GM12892 (cell line): ENCODE measurements at places on chromosomes 13 and 19.

GRCh38 chr19:55092423-55093318 lies 17.0 kb downstream of the EPS8L1 start:
- DNase-seq = no peak

- DNase-seq = no peak
Observed at GRCh38 chr13:92272177-92272576, 873.8 kb downstream of the GPC5 start.

DNA sequence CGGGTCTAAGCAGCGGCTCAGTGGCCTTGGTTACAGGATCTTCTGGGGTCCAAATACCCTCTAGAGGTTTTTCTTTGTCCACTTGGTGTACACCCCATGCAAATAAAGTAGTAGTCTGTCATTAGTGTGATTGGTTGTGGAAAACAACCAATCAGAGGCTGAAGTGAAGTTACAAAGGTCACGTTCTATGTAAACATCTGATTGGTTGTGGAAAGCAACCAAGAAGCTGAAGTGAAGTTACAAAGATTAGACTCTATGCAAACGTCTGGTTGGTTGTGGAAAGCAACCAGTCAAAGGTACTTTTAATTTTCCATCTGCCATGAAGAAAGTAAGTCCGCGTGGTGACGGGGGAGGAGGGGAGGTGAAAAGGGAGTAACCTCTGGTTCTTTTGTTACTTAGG lies 790.9 kb downstream of the UQCRFS1 start:
- DNase-seq = no peak

DNA sequence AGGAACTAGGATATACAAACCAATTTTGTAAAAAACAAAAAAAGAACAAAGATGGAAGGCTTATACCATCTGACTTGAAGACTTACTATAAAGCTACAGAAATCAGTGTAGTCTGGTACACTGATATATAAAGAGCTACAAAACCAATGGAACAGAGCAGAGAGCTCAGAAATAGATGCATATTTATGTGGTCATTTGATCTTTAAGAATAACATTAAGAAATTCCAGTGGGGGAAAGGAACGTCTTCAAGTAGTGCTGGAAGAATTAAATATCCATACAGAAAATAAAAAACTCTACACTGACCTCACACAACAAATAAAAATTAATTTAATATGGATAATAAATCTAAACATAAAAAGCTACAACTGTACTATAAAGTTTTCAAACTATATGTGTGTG lies 317.0 kb downstream of the ENOX1 start:
- DNase-seq = no peak

- no peak for DNase-seq
Observed at GRCh38 chr13:90246687-90247345, 1100.7 kb upstream of the MIR17HG start.

- no peak for DNase-seq
Observed at GRCh38 chr13:94610475-94610874, 8.8 kb downstream of the GPR180 start.

DNA sequence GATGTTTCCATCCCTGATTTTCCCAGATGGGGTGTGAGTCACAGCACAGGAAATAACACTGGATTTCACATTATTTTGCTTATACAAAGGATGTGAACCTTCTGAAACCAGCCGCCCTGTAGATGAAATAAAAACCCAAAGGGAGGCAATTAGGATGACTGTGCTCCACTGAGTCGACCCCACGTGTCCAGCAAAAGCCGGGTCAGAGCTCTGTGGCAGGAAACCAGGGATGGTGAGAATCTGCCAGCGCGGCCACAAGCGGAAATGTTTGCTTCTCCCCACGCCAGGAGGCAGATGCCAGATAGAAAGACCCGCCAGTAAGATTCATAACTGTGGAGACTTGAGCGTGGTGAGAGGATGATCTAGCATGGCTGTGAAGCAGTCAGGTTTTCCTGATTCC lies 764.4 kb downstream of the LIG4 start:
- DNase-seq = no peak

- no peak for DNase-seq
Observed at GRCh38 chr19:56838909-56839651, 1.4 kb downstream of the PEG3 start.

- DNase-seq = no peak
Observed at GRCh38 chr19:53785196-53785889, 38.8 kb downstream of the NLRP12 start.

DNA sequence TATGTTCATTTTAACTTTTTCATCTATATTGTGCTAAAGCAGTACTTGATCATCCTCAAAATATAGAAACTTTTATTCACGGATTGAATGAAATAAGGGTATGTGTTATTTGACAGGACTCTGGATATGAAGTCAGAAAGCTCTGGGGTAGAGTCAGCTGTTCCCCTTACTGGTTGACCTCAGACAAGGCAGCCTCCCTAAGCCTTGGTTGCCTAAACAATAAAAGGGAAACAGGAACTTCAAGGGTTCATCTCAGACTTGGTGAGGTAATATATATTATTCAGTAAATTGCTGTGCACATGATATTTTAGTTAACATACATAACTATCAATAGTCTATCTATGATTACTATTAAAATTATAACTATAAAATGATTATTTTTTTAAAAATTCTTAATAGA lies 13.6 kb downstream of the POLR1D start:
- DNase-seq = no peak

- no peak for DNase-seq
Observed at GRCh38 chr13:30047154-30047874, 196.9 kb upstream of the UBL3 start.

GRCh38 chr19:6705931-6706632 lies 14.4 kb downstream of the C3 start:
- no peak for DNase-seq

DNA sequence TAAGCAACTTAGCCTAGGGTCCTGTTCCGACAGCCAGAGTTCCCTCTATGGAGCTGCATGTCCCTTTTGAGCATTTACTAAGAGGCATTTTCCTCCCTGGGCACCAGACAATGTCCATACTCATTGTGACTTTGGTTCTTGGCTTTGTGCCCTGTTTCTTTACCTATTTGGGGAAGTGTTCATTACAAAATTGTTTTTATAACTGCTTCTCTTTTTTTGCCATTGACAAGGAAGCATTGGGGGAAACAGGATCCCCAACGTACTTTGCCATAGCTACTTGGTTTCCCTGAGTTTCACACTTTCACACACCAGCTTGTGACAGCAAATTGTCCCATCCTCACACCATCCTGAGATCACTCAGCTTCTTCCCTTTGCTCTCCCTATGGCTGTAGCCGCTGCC lies 81.1 kb upstream of the SIAH3 start:
- no peak for DNase-seq

GRCh38 chr13:111877906-111878305 lies 189.0 kb upstream of the SOX1 start:
- no peak for DNase-seq

DNA sequence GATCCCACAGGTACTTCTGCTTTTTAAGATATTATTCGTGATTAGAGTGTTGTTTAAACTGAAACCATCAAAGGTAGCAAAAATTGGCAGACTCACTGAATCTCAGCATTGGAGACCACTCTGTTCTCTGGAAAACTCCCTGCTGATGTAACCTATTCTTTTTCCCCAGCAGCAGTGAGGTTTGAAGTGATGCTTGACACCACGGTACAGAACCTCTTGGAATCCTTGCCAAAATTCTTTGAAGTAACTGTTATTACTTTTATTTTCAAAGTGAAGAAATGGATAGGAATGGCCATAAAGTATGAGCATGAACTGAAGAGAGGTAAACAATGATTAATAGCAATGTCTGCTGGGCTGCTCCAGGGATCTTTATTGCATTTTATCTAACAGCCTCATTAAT lies 66.4 kb upstream of the KL start:
- no peak for DNase-seq

GRCh38 chr19:55585658-55586339 lies 5.2 kb upstream of the ZNF579 start:
- DNase-seq = no peak

GRCh38 chr19:1384478-1385110 lies 887 bp downstream of the NDUFS7 start:
- DNase-seq = no peak

- no peak for DNase-seq
Observed at GRCh38 chr13:114115191-114115671, 17.2 kb downstream of the RASA3 start.

GRCh38 chr19:32868206-32868950 lies 1.2 kb downstream of the SLC7A9 start:
- no peak for DNase-seq

GRCh38 chr13:46624821-46625220 lies 71.9 kb downstream of the LRCH1 start:
- no peak for DNase-seq

DNA sequence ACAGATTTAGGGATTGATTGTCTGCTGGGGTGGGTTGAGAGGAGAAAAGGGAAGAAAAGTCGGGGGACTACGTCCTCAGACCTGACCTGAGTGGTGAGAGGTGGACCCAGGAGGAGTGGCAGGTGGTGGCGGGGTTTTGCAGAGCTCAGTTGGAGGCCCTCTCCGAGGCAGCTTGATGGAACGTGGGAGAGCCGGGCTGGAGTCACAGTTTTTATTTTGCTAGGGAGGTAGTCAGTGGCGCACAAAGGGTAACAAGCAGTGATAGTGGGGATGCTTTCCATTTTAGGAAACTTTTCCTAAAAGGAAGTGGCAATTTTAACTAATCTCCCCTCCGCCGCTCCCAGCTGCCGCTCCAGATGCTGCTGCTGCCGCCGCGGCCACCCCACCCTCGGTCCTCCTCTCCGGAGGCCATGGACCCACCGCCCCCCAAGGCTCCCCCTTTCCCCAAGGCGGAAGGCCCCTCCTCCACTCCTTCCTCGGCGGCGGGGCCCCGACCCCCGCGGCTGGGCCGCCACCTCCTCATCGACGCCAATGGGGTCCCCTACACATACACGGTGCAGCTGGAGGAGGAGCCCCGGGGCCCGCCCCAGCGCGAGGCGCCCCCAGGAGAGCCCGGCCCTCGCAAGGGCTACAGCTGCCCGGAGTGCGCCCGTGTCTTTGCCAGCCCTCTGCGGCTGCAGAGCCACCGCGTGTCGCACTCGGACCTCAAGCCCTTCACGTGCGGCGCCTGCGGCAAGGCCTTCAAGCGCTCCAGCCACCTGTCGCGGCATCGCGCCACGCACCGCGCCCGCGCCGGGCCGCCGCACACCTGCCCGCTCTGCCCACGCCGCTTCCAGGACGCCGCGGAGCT lies 1.1 kb upstream of the ZNF581 start:
- DNase-seq = no peak

DNA sequence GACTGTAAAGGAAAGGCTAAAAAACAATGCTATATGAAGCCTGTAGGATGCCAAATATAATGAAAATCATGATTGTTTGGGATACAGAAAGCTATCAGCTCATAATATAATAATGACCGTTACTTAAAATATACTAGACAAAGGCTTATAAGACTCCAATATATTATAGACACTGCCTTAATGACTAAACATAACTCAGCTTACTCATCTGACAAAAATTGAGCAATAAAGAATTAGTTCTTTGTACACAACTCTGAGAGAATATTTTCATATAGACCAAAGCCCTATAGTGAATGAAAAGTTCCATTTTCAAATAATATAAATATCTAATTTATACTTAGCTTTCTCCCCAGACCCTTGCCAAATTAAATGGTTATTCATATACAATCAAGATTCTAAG lies 283.3 kb downstream of the DIAPH3 start:
- no peak for DNase-seq

- no peak for DNase-seq
Observed at GRCh38 chr13:34217343-34218025, 399.5 kb downstream of the RFC3 start.

DNA sequence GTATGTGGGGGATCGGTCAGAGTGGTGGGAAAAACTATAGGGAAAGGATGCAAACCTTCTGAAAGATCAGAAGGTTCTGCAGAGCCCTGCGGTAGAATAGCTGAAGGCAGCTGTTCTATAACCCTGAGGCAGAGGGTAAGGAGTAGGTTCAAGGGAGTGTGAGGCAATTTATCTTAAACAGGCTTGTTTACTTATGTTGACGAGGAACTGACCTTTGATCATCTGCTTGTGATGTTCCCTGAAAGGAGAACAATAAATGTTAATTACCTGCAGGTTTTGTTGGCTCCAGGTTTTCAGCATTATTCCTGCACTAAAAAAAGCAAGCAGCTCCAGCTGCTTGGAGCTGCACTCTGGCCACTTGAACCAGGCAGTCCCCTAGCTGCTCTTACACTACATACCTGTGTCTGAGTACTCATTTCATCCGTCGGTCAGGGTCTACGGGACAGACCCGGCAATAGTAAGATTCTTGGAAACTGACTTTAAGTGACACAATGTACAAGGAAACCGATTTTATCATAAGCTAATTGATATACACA lies 202.1 kb downstream of the TBC1D4 start:
- DNase-seq = no peak

- no peak for DNase-seq
Observed at GRCh38 chr19:4555657-4556561, 3.6 kb downstream of the SEMA6B start.

DNA sequence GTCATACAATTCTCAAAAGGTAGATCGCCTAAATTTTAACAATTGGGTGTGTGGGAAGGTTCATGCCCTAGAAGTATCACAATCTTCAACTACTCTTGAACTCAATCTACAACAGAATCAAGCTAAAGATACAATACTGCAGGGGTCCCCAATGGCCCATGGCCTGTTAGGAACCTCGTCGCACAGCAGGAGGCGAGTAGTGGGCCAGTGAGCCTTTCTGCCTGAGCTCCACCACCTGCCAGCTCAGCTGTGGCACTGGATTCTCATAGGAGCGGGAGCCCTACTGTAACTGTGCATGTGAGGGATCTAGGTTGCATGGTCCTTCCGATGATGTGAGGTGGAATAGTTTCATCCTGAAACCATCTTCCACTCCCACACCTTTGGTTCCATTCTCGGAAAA lies 230.6 kb downstream of the KLF12 start:
- DNase-seq = no peak

GRCh38 chr13:94090773-94091480 lies 388.6 kb downstream of the DCT start:
- no peak for DNase-seq

- no peak for DNase-seq
Observed at GRCh38 chr19:28196101-28196500, 1016.9 kb downstream of the UQCRFS1 start.

DNA sequence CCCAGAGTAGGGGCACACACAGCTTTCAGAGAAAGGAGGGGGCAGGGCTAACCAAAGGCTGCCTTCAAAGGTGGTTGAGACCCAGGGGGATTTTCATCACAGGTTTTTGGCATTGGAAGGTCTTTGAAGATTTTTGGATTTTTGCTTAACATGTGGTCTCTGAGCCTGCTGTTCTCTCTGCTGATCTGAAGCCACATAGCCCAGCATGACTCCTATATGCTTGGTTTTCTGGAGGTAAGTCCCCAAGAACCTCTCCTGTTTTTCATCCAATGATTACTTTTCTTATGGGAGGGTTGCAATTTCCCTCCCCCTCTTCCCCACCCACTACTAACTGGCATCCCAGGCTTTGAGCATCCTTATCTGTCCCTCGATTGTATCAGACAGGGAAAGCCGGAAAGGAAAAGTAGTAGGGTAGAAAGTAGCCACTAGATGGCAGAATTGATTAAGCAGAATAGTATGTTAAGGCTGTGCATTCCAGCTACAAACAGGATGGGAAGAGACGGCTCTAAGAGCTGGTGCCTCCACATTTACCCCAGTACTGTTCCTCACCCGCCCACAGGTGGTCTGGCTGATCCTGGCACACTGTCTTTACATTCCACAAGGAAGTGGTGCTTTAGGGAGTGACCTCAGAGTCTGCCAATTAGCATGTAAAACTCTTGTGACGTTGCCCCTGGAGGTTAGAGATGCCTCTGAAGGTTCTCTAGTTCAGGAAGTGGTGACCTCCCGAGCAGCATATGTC lies 218.9 kb upstream of the EDNRB start:
- DNase-seq = peak; percentile 2

- DNase-seq = no peak
Observed at GRCh38 chr19:48716562-48717291, 2.8 kb downstream of the MAMSTR start.

GRCh38 chr13:94612050-94612449 lies 10.4 kb downstream of the GPR180 start:
- no peak for DNase-seq
